ENCODE measurements at places on chromosomes 16 and 17. TPM values are rescaled to one million over a fixed set of nuclear protein-coding genes. Genes with fewer than 3 reads are reported as not detected.

The KRT20 gene
- total RNA-seq = not detected

The ITGAD gene
- total RNA-seq = not detected

The TMIGD1 gene
- not detected for total RNA-seq

The LGALS9B gene
- not detected for total RNA-seq

The VAT1L gene
- 1.1 TPM for total RNA-seq

The FOXN1 gene
- total RNA-seq = not detected

The USP22 gene
- 146 TPM for total RNA-seq

The RPTOR gene
- 46.6 TPM for total RNA-seq

The MYH13 gene
- not detected for total RNA-seq

The TEX19 gene
- not detected for total RNA-seq

The PHOSPHO1 gene
- total RNA-seq = not detected

The UTS2R gene
- total RNA-seq = not detected

The OR1A1 gene
- total RNA-seq = not detected

The FCSK gene
- total RNA-seq = 13.7 TPM

The GP2 gene
- total RNA-seq = not detected

The KRTAP4-5 gene
- total RNA-seq = not detected

The AGRP gene
- not detected for total RNA-seq

The PDPK1 gene
- 38.0 TPM for total RNA-seq

The TOX3 gene
- total RNA-seq = not detected

The KRT24 gene
- not detected for total RNA-seq

Measured in MCF 10A (cell line).